AG20443 (cell line): ENCODE measurements at places on chromosomes 6 and 20.

DNA sequence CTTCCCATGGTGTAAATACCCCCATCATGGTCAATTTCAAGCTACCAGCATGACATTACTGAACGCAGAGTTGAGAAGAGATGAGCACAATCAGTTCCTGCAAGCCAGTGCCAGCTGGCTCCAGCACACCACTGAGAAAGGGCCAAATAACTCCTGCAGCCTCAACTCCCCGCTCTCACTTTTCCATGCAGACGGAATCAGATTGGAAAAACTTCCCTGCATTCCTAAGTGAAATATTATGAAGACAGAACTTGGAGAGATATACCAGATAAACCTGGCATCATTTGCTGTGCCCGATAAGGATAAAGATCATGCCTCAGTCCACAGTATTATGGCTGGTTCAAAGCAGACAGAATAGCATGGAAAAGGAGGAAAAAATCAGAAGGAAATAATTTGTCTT, 56.7 kb downstream of the FILIP1 start:
- DNase-seq: peak; percentile 28

- peak; percentile 38 for DNase-seq
These were observed 19.0 kb upstream of the STX11 start for GRCh38 chr6:144131248-144131709.

- no peak for DNase-seq
These were observed 76.4 kb downstream of the PHACTR2 start for GRCh38 chr6:143754204-143754603.

- no peak for DNase-seq
These were observed 477.1 kb downstream of the BTBD3 start for GRCh38 chr20:12394786-12395185.

- DNase-seq: peak; percentile 16
These were observed 94.6 kb downstream of the EPB41L2 start for GRCh38 chr6:130968476-130968875.

DNA sequence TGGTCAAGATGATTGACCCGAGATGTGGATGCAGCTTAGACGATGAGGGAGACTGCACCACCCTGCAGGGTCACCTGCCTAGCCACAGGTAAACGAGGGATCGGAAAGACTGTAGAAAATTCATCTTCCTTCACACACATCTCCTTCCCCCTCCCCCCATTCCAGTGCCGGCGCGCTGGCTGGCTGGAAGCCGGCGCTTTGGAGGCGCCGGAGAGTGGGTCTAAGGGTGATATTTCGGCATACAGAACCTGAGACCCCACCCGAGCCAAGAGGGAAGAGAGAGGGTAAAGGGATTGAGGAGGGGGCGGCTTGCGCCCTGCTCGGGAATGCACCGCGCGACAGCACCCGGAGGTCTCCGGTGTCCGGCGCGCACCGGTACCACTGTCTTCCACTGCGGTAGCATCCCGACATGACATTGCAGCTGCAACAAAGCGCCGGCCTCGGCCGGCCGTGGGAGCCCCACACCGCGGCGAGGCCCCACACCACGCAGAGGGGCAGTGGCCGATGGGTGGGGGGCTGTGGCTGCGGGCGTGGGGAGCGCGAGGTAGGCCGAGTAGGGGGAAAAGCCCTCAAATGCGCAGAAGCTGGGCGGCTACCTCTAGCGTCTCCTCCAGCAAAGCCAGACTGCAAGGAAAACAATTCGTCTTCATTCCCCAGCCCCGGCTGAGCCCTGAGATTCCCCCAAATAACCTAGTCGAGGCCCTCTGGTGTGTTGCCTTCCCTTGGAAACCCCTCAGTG, 984 bp downstream of the TNFRSF21 start:
- DNase-seq: peak; percentile 58

GRCh38 chr6:34243901-34244884, 4.6 kb downstream of the SMIM29 start:
- peak; percentile 95 for DNase-seq

- peak; percentile 62 for DNase-seq
These were observed 42.0 kb downstream of the IRAK1BP1 start for GRCh38 chr6:78909391-78909790.

DNA sequence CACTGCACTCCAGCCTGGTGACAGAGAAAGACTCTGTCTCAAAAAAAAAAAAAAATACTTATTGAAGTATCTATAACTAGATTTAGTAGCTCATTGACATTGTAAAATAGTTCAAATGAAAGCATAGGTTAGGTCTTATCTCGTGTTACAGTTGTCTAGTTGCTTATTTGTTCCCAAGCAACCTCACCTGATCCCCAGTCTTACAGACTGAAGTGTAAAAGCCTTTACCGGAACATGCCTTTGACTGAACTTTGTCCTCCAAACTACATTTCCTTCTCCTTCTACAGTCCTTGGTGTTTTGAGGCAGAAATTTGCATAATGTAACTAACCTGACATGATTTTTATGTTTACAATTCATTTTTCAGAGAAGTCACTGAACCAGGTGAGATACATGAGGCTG, 61.0 kb downstream of the PKIB start:
- no peak for DNase-seq

GRCh38 chr6:34587325-34587724, 31.2 kb upstream of the SPDEF start:
- DNase-seq: no peak

GRCh38 chr20:46752728-46753127, 43.3 kb downstream of the SLC2A10 start:
- DNase-seq: peak; percentile 62

DNA sequence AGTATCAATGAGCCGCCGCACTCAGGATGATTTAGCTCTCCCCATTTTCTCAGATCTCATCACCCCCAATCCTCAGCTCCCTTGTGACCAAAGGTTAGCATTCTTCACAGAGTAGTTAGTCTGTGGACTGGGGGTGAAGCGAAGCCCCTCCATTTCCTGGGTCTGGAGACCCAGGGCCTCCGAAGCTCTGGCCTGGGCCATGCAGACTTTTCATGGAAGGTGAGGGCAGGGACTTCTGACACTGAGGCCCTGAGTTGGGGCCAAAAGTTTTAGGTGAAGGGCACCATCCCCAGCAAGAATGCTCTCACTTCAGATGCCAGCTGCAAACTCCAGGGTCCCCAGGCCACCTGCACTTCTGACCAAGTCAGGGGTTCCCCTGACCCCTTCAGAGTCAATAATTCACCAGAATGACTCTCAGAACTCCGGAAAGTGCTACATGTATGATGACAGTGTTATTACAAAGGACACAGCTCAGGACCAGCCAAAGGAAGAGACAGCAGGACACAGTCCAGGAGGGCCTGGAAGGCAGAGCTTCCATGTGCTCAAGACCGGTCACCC, 65.7 kb upstream of the DUSP22 start:
- no peak for DNase-seq

DNA sequence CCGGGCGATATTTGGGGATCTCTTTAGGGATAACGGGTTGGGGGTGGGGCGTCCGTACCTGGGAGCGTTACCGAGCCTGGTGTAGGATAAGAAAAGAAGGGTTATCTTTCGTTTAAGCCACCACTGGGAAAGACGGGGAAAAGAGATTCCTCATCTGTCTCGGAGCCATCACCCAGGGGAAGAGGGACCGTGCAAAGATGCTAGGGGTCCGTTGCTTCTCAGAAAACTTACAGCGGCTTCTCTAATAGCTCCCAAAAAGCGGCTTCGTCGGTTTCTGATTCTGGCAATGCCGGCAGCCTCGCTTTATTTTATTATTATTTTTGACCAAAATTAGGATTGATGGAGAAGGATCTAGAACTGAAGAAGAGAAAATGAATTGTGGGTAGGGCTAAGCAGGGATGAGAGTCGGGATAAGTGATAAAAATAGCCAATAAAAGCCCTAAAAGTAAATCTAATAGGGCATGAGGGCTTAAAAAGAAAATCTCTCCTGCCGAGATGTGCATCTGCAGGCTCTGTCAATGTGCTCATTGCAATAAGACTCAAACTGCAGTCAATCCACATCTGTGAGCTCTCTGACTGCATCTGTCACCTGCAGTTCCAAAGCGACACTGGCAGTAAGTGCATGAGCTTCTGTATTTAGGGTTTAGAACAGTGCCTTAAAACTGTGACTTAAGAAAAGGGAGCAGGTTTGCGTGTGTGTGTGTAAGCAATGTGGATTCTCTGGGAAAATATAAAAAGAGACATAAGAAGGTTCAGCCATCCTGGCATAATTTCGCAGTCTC, 801 bp downstream of the TBPL1 start:
- no peak for DNase-seq

- no peak for DNase-seq
These were observed 138.7 kb downstream of the MYB start for GRCh38 chr6:135319819-135320218.

DNA sequence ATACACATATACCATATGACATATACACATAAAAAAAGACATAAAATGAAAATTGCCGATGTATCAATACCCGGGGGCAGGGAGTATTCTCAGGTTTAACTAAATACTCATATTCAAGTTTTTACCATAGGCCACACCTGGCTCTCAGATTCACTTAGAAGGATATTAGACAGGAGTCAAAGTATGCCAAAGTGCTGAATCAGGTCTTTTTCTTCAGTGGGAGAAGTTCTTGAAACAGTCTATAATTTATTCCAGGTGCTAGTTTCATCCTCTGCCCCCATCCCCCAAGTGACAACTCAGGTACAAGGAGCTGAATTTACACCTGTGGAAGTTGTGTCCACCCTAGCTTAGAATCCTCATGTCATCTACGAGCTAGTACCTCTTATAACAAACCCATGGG, 8.5 kb upstream of the HLA-DRA start:
- no peak for DNase-seq

DNA sequence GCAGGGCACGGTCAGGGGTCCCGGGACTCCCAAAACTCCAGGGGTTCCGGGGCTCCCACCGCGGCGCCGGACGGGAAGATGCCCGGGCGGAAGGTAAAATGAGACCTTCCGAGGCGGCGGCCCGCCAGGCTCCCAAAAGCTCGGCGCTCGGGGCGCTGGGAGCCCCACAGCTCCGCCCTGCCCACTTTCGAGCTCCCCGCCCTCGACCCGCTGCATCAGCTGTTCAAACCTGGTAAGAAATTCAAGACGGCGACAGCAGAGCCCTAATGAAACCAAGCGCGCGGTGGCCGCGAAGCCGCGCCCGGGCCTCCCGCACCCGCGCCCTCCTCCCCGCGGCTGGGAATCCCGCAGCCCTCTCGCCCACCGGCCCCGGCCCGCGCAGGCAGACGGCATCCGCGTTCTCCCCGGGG, 369 bp downstream of the SLC4A11 start:
- peak; percentile 76 for DNase-seq

DNA sequence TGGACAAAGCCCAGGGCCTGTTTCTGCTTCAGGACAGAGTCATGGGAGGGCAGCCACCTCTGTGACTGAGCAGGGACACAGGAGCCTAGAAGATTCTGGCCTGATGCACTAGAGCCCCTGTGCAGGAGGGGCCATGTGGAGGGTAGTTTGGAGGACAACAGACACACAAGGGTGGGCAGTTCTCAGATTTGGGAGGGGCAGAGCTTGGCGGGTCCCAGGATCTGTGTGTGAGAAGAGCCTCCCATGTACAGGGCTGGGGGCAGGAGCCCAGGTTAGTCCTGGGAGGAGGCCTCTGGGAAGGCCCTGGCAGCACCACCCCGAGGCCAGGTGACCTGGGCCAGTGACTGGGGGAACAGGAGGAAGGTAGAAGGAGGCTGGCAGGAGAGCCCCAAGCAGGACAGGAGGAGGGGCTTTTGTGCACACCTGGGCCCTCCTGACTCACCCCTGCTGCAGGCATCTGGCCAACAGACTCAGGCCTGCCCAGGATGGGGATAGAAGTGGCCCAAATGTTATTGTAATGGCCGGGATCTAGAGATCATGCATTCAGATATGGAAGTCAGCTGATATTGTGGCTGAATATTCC, 1.4 kb upstream of the ULBP3 start:
- DNase-seq: no peak

DNA sequence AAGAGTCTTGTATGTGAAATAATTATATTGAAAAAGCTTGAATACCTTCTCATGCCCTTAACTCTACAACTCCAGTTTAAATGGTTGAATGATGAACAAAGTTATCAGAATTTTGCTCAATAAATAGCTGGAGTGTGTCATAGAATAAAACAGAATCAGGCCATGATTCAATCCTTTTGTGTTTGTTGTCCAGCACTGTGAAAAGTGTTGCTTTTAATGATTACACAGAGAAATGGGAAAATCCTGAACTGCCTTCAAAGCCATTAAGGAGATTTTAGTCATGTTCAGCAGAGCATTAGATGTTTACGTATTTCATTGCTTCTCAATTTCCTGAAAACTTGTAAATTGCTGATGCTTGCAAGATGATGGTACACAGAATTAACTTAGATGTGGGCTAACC, 262.9 kb upstream of the BTBD3 start:
- no peak for DNase-seq

DNA sequence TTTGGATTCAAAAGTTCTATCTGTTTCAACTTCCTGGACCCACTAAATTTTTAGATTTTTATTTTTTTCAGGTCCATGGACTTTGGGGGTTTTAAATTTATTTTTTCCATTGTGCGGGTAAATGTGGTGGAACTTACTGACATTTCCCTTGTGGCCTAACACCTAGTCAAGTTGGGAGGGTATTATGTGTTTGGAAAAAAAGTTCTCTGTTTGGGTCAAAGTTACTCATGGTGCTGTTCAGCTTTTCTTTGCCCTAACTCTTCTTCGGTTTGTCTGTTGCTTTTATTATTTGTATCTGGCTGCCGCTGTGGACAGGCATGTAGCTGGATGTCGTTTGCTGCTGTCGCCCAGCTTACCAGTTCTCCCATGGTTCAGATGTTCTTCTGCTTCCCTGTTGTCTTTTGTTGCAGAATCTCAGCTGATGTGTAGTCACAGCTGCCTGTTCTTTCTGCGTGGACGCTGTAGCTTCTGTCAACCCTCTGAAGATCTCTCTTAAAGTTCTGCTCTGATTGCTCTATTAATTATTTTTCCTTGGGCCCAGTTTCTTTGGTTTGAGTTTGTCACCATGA, 7.9 kb downstream of the IGF2R start:
- no peak for DNase-seq

DNA sequence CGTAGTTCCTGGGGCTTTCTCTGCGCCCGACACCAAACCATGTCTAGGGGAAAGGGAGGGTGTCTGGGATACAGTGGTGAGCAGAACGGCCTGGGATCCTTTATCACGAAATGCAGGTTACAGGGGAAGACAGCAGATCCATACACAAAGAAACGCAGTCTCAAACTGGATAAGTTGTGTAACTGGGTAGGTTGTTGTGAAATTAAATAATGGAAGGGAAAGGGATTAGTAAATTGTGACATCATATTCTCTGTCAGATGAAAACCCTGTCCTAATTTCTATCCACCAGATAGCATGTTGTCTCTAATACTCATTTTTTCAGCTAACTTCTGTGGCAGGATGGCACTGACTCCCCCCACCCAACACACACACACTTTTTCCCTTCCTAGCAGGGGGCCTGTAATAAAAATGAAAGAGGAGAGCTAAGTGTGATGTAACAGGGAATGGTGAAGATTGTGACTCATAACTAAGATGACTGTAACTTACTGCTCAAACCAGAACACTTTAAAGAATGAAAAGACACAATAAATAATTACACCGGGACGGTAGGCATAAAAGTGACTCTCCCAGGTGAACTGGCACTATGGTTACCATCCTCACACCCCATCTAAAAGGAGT, 769 bp upstream of the TRPC4AP start:
- DNase-seq: peak; percentile 57

- no peak for DNase-seq
These were observed 92.8 kb upstream of the SASH1 start for GRCh38 chr6:148249679-148250375.
